Mesothelial cell of epicardium (in vitro differentiated cells): ENCODE measurements at places on chromosomes 5 and 9. TPM values are rescaled to one million over a fixed set of nuclear protein-coding genes. Genes with fewer than 3 reads are reported as not detected.
A peak's percentile ranks its signal among the peaks of the same experiment; 100 is the strongest.

DNA sequence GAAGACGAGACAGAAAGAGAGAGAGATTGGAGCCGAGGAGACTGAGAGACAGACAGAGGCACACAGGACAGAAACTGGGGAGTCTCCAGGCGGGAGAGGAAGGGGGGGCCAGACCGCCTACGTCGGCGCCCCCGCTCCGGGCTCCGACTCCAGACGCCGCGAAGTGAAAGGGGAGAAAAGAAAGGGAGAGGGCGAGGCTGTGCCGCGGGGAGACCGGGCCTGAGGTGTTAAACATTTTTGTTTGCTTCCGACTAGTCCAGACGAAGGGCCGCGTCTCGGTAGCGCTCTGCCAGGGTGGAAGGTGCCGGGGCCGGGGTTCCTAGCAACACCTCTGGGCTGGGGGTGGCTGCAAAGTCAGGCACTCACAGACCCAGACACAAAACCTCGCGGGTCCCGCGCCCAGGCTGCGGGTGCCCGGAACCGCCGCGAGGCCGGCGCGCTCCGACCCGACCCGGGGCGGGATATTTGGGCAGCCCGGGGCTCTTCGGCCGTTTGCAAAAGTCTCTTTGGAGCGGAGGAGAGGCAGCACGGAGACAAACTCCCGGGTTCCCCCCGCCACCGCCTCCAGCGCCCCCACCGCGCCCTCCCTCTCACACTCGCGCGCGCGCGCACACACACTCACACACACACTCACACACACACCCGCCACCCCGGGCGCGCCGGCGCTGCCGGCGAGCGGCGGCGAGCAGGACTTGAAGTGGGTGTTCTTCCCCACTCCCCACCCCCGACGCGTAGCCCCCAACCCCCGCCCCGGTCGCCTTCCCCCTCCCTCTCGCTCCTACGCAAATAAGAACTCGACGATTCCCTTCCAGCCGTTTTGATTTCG, 626 bp upstream of the FST start:
- H3K4me3 ChIP-seq: peak overlapping the region; percentile 87
- peak; percentile 41 for DNase-seq
- peaks cover 3% of the 10 kb centered on the region for H3K36me3 ChIP-seq
- H3K27ac ChIP-seq: peak overlapping the region; percentile 87
- H3K27me3 ChIP-seq: peaks cover 63% of the 10 kb centered on the region

DNA sequence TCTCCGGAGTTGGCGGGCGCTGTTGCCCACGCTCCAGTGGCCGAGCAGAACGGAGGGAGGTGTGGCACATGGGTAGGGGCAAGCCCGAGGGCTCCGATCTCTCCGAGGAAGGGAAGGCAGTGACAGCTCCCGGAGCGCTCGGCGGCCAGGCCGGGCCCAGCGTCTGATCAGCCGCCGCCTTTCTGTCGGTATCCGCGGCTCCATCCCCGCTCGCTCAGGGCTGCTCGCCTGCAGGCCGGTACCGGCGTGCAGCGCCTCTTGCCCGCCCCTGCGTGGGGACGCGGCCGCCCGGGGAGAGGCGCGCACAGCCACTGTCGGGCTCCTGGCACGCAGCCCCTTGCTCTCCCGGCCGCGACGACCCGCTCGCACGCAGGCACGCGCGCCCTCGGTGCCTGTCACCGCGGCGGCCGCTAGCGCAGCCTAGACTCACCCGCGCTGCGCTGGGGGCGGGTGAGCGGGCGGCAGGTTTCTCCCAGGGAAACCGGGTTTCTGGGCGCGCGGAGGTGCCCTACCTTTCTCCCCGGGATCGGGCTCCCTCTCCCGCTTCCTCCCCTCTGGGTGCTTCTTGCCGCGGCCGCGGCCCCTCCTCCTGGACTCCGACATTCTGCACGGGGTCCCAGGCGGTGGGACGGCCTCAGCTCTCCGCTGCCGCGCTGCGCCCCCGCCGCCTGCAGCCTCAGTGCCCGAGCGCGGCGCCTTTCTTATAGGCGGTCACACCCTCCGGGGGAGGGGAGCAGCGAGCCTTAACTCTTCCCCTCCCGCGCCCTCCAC, 108.4 kb downstream of the PSD2 start:
- no peaks in the 10 kb centered on the region for H3K36me3 ChIP-seq
- H3K27me3 ChIP-seq: peaks cover 52% of the 10 kb centered on the region
- peak overlapping the region; percentile 65 for H3K4me3 ChIP-seq
- no peak overlapping the region for H3K27ac ChIP-seq
- peaks cover 14% of the 10 kb centered on the region for H3K4me1 ChIP-seq
- no peak for DNase-seq

- H3K4me3 ChIP-seq: no peak overlapping the region
- H3K36me3 ChIP-seq: no peaks in the 10 kb centered on the region
- DNase-seq: no peak
Observed at GRCh38 chr5:179505636-179506261, 44.6 kb upstream of the RUFY1 start.

GRCh38 chr5:78041805-78042204, 252.7 kb downstream of the AP3B1 start:
- no peaks in the 10 kb centered on the region for H3K4me1 ChIP-seq
- H3K27ac ChIP-seq: no peak overlapping the region
- no peaks in the 10 kb centered on the region for H3K27me3 ChIP-seq
- DNase-seq: no peak

DNA sequence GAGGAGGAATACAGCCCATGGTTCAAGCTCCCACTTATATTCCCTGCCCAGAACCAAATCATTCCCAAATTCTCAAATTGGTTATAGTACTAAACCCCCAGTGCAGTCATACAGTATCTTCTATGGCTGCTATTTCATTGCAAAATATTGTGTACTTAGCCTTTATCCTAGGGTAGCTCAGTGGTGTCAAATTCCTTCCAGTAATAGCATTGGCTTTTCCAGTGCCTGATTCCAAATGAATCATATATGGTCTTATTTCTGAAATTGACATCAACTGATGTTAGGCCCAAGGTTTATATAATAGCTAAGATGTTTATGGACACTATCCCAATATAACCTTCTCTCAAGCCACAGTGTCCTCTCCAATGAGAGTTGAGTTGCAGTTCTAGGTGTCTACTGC, 256.7 kb downstream of the NDUFS4 start:
- H3K4me3 ChIP-seq: no peak overlapping the region
- peaks cover 4% of the 10 kb centered on the region for H3K4me1 ChIP-seq
- DNase-seq: no peak

- H3K4me3 ChIP-seq: no peak overlapping the region
- no peaks in the 10 kb centered on the region for H3K36me3 ChIP-seq
- DNase-seq: no peak
- peaks cover 15% of the 10 kb centered on the region for H3K27me3 ChIP-seq
- H3K4me1 ChIP-seq: no peaks in the 10 kb centered on the region
- H3K27ac ChIP-seq: no peak overlapping the region
Observed at GRCh38 chr9:115220319-115221005, 102.5 kb upstream of the TNC start.

The CYLC2 gene
- total RNA-seq: not detected in 3 replicates

The PCDHGB5 gene
- total RNA-seq: 3.3 to 4.5 TPM (median 3.9 TPM) in 3 replicates

DNA sequence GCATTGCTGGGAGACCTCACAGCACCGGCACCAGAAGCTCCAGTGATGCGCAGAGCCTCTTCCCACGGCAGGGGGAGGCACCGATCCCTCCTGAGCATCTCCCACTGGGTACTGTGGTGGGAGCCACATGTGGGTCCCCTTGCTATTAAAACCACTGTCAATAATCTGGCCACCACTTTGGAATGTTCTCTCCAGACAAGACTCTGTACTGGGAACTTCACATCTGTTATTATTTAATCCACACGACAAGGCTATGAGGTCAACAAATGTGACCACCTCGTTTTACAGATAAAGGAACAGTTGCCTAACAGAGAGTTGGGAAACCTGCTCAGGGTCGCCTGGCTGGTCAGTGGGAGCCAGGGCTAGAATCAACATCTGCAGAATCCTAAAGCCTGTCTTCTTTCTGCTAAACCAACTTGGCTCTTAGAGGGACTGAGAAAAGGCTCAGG, 72.7 kb downstream of the EPB41L4B start:
- no peak for DNase-seq
- no peaks in the 10 kb centered on the region for H3K27me3 ChIP-seq
- peaks cover 4% of the 10 kb centered on the region for H3K36me3 ChIP-seq

DNA sequence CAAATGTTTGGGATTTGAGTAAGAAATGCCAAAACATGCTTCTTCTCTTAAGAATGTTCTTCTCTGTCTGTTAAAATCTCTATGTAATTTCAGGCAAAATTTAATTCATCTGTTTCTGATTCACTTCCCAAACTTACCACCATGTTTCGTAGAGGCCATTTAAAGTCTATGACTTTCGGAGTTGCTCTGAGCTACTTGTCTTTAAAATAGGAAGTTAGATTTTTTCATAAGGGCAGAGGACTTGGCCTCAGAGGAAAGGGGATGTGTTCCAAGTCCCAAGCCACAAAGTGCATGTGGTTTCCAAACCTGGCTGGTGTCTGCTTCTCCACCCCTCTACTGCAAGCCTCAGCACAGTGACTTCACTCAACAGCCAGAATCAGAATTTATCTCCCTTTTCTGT, 111.3 kb upstream of the ADRA1B start:
- H3K27ac ChIP-seq: no peak overlapping the region
- H3K4me3 ChIP-seq: no peak overlapping the region
- H3K27me3 ChIP-seq: no peaks in the 10 kb centered on the region
- H3K4me1 ChIP-seq: peaks cover 2% of the 10 kb centered on the region
- no peak for DNase-seq
- H3K36me3 ChIP-seq: peaks cover 1% of the 10 kb centered on the region

DNA sequence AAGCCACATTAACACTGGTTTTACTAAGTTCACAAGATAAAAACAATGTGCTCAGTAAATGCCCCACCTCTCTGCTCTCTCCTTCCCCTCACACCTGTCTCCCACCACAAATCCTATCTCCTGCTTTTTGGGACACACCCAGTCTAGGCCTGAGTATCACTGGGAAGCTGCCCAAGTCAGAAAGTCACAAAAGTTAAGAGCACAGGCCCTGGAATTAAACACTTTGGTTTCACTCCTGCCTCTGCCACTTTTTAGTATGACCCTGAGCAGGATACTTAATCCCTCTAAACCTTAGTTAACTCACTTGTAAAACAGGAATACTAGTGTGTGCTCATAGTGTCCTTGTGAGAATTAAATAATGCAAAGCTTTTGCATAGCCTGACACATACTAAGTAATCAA, 11.3 kb downstream of the C5 start:
- no peak for DNase-seq
- no peaks in the 10 kb centered on the region for H3K4me1 ChIP-seq
- no peaks in the 10 kb centered on the region for H3K36me3 ChIP-seq
- H3K27ac ChIP-seq: no peak overlapping the region
- H3K4me3 ChIP-seq: no peak overlapping the region
- H3K27me3 ChIP-seq: no peaks in the 10 kb centered on the region

GRCh38 chr9:8011974-8012373, 212.4 kb upstream of the DMAC1 start:
- no peak overlapping the region for H3K27ac ChIP-seq
- no peak overlapping the region for H3K4me3 ChIP-seq
- peaks cover 17% of the 10 kb centered on the region for H3K4me1 ChIP-seq
- no peak for DNase-seq
- H3K36me3 ChIP-seq: peaks cover 4% of the 10 kb centered on the region
- H3K27me3 ChIP-seq: no peaks in the 10 kb centered on the region

DNA sequence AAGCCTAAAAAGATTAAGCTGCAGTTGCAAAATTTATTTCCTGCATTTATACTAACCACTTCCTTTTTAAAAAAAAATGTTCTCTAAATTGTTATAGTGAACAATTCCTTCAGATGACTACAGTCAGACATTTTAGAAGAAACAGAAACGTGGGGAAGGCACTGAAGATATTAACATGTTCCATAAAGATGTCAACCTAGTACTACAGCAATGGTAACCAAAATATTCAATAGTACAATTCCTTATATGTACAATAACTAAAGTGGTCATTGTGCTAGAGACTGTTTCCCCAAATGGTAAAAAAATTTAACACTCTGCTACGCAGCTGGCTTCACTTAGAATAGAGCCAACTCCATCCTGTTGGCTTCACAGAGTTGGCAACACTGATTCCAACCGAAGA, 97.7 kb downstream of the FNBP1 start:
- DNase-seq: no peak
- H3K27me3 ChIP-seq: no peaks in the 10 kb centered on the region
- peaks cover 19% of the 10 kb centered on the region for H3K36me3 ChIP-seq
- H3K27ac ChIP-seq: no peak overlapping the region
- H3K4me1 ChIP-seq: no peaks in the 10 kb centered on the region

The HCN1 gene
- not detected in 3 replicates for total RNA-seq

- H3K27me3 ChIP-seq: no peaks in the 10 kb centered on the region
- H3K27ac ChIP-seq: peak within 1 kb of the TSS; percentile 96
Observed at GRCh38 chr9:38068701-38069628, at the start of gene SHB. SHB (minus strand) TSS chr9:38069227; CDS start chr9:38068645, 582 bp downstream.

The SLC25A2 gene
- total RNA-seq: 1.3 to 1.6 TPM (median 1.6 TPM) in 3 replicates

- peaks cover 1% of the 10 kb centered on the region for H3K4me1 ChIP-seq
- DNase-seq: no peak
- no peak overlapping the region for H3K27ac ChIP-seq
- H3K36me3 ChIP-seq: peaks cover 43% of the 10 kb centered on the region
- no peaks in the 10 kb centered on the region for H3K27me3 ChIP-seq
- no peak overlapping the region for H3K4me3 ChIP-seq
Observed at GRCh38 chr5:157126-157715, 34.1 kb upstream of the LRRC14B start.

DNA sequence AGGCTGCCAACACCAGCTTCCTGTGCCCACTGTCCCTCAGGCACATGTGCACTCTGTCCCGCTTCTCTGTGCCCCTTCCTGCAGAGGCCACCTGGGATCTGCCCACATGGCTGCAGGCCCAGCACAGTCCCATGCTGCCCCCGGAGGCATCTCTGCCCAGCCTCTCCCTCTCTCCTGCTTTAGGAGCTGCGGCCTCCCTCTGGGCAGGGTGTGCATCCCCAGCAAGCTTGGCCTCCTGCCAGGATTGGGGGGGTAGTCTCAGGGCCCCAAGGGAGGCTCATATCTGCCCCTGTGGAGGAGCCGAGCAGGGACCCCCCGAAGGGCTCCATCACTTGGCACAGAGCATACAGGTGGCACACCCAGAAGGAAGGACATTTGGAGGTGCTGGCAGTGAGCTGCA, 24.8 kb downstream of the FLT4 start:
- no peak overlapping the region for H3K4me3 ChIP-seq
- no peaks in the 10 kb centered on the region for H3K36me3 ChIP-seq
- peaks cover 26% of the 10 kb centered on the region for H3K27me3 ChIP-seq

GRCh38 chr9:129785866-129786265, 17.1 kb upstream of the TOR1B start:
- H3K27ac ChIP-seq: no peak overlapping the region
- no peak overlapping the region for H3K4me3 ChIP-seq
- DNase-seq: no peak
- no peaks in the 10 kb centered on the region for H3K36me3 ChIP-seq
- peaks cover 5% of the 10 kb centered on the region for H3K4me1 ChIP-seq

The CER1 gene
- total RNA-seq: 0.78 to 1.2 TPM (median 1.0 TPM) in 3 replicates

DNA sequence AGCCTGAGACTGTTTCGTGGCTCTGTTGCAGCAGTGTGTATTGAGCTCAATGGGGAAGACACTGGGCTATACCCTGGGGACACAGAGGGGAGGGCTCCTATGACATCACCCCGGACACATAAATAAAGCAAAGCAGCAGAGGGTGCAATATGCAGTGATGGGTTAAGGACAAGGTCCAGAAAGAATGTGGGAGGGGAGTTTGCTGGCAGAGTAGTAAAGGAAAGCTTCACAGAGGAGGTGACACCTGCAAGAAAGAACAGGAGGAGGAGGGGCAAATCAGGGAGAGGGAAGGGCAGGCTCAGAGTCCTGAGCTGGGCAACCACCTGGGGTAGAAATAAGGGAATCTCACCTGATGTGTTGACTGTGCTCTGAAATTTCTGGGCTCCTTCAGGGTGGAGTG, 35.3 kb upstream of the CDKN2AIPNL start:
- no peaks in the 10 kb centered on the region for H3K27me3 ChIP-seq
- no peak overlapping the region for H3K27ac ChIP-seq
- DNase-seq: no peak

- H3K4me1 ChIP-seq: peaks cover 6% of the 10 kb centered on the region
- H3K27me3 ChIP-seq: no peaks in the 10 kb centered on the region
- peaks cover 19% of the 10 kb centered on the region for H3K36me3 ChIP-seq
Observed at GRCh38 chr5:131758520-131758900, 38.3 kb downstream of the FNIP1 start.
